ENCODE measurements at places on chromosomes 6 and 20.

- DNase-seq = no peak
Observed at GRCh38 chr6:147190556-147190955, 13.7 kb upstream of the STXBP5 start.

DNA sequence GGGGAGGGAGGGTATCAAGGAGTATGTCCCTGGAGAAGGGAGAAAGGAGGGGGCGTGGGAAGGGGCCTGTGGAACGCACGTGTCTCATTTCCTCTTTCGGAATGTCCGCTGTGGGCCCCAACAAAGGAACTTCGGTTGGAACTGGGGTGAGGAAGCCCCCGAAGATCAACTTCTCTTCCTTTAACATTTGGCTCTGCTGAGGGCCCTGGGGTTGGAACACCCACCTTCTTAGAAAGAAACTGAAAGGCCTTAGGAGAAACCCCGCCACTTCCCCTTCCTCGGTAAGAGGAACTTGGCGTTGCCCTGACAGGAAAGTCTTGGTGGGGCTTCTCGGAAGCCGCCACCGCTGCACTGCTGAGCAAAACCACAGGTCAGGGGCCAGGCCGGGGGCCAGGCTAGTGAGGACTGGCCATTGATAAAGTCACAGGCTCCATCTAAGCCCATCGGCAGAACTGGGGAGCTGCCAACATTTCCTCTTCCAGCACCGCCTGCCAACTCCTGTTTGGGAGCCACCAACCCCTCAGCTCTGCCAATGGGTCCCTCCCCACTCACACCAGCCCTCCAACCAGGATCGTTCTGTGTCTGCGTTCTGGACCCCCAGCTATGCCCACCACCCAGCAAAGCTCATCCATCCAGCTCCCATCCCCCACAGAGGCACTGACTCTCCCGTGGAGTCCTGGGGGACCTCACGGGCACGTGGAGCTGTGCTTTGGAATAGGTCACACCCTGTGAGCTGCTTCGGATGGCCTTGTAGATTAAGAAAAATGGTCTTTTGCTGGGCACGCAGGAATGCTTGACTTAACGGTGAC lies 44.8 kb downstream of the FGD2 start:
- DNase-seq = peak; percentile 71

- DNase-seq = no peak
Observed at GRCh38 chr6:163897030-163897429, 482.5 kb downstream of the QKI start.

DNA sequence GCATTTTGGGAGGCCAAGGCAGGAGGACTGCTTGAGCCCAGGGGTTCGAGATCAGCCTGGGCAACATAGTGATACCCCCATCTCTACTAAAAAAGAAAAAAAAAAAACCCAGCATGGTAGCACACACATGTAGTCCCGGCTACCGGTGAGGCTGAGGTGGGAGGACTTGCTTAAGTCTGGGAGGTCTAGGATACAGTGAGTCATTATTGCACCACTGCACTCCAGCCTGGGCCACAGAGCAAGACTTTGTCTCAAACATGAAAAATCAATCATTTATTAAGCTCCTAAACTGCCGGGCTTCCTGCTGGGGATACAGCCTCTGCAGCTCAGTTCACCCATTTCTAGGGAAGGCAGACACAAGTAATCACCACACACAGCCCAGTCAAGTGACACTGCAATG lies 7.3 kb upstream of the USP45 start:
- DNase-seq = no peak

GRCh38 chr6:154356690-154357089 lies at the start of gene IPCEF1:
Gene IPCEF1, minus strand, starts transcription at chr6:154356803. Its CDS starts 90,856 bp downstream, at chr6:154265947.
- no peak for DNase-seq

DNA sequence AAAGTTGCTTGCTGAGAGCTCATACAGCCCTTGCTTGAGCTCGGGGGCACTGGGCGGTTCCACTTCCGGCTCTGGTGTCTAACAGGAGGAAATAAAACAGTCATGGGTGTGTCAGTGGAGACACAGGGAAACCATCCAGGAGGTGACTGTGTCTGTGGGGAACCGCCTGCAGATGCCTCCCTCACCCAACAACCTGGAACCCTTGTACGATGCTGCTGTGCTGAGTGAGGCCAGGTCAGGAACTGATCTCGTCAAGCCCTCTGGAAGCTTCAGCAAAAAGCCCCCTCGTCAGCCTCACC lies 15.5 kb downstream of the TXNDC5 start:
- no peak for DNase-seq

GRCh38 chr20:61631751-61632150 lies 379.7 kb downstream of the CDH4 start:
- no peak for DNase-seq

- no peak for DNase-seq
Observed at GRCh38 chr6:144305985-144306384, 20.9 kb downstream of the UTRN start.

- no peak for DNase-seq
Observed at GRCh38 chr6:47165918-47166317, 123.8 kb upstream of the ADGRF1 start.

DNA sequence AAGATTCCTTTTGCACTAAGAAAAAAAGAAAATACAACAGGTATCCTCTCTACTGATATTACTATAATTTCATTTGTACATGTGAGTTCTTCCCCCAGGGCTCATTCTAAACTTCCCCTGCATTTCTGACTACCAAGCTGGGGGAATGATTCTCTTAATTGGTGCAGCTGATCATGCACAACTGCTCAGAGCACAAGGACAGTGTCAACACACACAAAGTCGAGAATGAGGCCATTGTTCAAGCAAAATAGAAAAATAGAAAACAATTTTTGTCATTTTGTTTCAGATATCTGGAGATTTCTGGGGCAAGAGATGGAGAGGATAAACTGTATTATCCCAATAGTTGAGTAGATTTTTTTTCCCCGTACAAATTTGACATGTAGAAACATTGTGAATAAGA lies 236.3 kb downstream of the HAO1 start:
- no peak for DNase-seq

- no peak for DNase-seq
Observed at GRCh38 chr6:101116337-101116736, 235.2 kb upstream of the ASCC3 start.

DNA sequence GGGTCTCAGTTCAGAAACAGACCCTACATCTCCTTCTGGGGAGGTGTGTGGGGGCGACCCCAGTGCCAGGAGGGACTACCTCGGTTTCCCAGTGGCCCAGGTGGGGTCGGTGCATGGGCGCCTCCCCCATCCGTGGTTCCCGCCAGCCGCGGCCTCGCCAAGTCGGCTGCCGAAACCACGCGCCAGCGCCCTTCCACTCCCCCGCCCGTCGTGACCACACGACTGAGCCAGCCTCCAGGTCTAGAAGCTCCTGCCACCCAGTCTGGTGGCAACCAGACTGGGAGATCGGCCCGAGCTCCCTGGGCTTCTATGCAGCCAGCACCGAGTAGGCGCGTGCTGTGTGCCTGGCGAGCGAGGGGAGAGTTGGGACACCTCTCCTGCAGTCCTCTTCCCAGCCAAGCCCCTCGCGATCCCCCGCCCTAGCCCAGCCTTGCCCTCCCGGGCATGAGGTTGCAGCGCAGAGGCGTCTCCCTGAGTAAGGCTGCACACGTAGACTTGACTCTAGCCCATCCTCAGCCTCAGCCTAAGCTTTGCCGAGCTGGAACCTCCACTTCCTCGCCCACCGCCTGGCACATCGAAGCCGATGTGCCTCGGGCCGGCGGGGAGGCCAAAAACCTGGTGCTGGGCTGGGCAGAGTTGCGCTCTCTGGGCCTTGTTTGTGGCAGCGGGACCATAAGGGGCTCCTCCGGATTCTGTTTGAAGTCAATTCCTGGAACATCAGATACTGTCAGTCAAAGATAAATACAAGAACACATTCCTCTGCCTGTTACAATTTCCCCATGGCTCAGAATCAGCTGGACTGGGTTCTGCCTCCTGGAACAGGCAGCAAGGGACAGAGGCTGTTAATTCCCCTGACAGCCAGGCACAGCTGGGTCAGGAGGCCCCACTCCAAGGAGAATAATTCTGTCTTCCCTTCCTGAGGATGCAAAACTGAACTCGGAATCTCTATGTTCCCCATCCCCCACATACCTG lies 1.5 kb upstream of the CPNE5 start:
- peak; percentile 25 for DNase-seq

DNA sequence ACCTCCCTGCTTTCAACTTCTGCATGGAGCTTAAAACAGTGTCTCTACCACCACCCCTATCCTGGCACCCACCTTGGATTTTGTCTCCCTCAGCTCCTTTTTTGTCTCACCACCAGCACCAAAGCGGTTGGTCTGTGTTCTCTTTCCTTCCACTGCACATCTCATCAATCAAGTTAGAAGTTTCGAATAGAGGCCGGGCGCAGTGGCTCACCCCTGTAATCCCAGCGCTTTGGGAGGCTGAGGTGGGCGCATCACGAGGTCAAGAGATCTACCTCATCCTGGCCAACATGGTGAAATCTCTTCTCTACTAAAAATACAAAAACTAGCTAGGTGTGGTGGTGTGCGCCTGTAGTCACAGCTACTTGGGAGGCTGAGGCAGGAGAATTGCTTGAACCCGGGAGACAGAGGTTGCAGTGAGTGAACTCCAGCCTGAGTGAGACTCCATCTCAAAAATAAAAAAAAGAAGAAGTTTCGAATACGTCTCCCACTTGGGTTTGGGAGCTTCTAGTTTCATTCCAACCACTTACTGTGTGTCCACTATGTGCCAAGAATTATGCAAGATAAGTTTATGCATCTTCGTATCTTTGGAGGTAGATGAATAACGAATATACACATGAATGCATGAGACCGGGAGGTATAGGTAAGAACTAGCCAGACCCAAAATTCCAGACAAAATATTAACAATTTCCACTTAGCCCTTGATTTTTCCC lies 5.9 kb downstream of the PCED1A start:
- DNase-seq = no peak

All from stimulated activated CD4-positive, alpha-beta T cell treated with anti-CD3 and anti-CD28 coated beads, Interleukin-4, amount 100 ng/mL, for 4 hours (primary cell).